Posterior cingulate gyrus (tissue), 11 donors: ENCODE measurements at places on chromosomes 11 and 22.

- DNase-seq, result no peak
Measured at GRCh38 chr22:45750626-45751025, 79.0 kb downstream of the ATXN10 start.

GRCh38 chr11:33257160-33257896, at the start of gene HIPK3:
Gene HIPK3 (plus strand): TSS chr11:33257381.
- peak; percentile 84 for DNase-seq

GRCh38 chr11:117535850-117536411, 208.3 kb downstream of the CEP164 start:
- DNase-seq, result peak; percentile 61

GRCh38 chr11:103532133-103532788, 423.0 kb downstream of the DYNC2H1 start:
- DNase-seq, result no peak

DNA sequence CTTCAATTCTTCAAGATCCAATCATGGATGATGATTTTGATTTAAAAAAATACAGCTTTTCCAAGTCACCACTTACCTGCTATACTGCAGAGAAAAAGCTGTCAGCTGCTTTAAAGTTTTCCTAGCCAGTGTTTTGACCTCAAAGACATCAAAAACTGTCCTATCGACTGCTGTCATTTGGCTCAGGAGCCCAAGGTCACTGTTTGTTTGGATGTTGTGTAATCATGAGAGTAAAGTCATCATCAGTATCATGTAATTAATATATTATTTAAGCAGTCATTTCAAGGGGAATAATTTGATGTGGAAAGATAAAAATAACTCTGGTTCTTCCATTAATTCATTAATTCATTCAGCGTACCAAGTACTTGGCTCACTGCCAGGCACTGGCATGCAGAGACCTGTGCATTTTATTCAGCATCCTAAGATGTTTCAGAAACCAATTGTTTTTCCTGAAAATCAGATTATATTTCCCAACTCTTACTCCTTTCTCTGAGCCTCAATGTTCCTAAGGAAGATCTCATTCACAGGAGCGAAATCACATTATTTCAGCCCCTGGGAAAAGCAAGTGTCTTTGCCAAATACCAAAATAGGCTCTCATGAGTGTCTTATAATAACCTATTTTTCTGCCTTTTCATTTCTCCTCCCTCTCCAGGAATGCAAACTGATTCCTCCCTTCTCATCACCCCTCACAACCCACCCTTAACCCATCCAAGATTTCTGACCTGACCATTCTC, 59.9 kb downstream of the SLC1A2 start:
- no peak for DNase-seq

GRCh38 chr11:13127161-13127560, 118.0 kb downstream of the RASSF10 start:
- no peak for DNase-seq

DNA sequence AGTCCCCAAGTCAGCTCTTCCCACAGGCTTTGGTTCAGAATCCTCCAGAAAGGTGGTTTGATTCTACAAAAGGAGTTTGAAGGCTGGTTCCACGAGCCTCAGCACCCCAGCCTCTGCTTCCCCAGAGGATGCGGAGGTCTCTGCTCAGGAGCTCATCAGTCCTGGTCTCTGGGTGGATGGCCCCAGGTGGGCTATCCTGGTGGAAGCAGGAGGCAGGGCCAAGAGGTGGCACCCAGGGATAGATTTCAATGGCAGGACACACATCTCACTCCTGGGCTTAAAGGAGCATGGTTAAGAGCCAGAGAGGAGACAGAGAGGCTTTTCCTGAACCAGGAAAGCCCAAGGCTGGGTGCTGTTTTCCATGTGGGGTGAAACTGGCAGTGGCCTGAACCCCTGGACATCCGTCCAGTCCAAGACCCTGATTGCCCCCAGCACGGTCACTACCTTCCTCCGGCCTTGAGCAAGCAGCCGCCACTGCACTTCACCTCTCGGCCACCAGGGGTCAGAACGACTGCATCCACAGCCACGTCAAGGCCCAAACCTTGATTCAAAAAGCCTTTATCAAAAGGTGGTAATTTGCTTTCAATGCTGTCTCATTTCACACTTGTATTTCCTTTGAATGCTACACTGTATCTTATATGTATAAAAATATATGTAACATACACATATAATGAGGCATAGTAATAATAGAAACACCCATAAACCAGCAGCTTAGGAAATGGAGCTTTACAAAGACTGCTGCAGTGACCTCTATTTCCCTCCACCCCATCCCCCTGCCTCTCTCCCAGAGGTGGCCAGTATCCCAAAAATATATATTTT, 19.3 kb upstream of the FXYD2 start:
- peak; percentile 79 for DNase-seq

- DNase-seq, result no peak
Measured at GRCh38 chr11:75402002-75402773, 2.9 kb downstream of the RPS3 start.

- DNase-seq, result no peak
Measured at GRCh38 chr22:24054356-24054755, 43.3 kb downstream of the CABIN1 start.
